ENCODE measurements at places on chromosomes 7 and 10.

DNA sequence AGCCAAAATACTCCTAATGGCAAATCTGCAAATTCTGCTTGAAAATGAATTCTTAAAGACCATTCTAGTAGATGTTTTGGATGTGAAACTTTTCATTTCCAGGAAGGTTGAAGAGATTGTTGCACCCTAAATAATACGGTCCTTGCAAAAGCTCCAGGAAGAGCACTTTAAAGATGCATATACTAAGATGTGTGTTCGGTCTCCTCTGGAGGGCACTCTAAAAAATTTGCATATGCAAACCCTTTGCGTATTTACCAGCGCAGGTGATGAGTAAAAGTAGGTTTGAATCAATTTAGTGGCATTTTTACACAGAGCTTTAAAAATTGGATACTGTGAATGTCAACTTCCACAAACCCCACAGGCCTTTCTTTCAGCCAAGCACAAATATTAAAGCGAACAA lies 378.1 kb upstream of the SORCS1 start:
- no peak for DNase-seq

GRCh38 chr10:71621231-71622153 lies 98.1 kb downstream of the C10orf105 start:
- peak; percentile 81 for DNase-seq

- no peak for DNase-seq
Measured at GRCh38 chr10:43057831-43058340, 19.0 kb upstream of the RET start.

GRCh38 chr7:18225067-18225466 lies 197.4 kb upstream of the PRPS1L1 start:
- no peak for DNase-seq

DNA sequence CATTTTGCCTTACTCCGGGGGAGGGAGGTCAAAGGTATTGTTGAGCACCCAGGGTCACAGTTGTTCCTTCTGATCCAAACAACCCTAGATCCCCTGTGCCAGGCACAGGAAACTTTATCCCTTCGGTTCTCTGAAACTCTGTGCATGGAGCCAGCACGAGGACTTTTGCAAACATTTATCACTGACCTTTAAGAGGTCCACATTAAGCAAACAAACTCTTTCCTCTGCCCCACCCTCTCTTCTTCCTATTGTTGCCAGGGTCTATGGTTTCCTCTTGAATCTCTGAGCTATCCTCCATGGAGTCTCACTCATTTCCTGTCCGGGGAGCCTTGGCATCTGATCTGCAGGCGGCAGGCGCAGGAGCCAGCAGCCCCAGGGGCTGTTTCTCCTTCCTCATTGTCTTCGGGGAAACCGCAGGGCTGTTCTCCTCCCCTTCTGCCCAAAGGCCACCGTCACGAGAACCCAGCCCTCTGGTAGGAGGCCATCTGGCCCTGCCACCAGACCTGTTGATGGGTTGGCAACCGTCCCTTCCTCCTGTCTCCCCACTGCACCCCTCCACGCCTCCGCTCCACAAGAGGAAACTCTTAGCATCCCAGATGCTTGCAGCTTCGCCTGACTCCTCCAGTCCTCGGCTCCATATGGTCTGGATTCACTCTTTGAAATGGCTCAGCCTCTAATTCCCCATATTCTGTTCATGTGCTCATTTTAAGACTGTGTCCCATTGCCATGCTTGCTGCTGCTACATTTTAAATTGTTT lies 327.3 kb upstream of the NRP1 start:
- DNase-seq = peak; percentile 6

- DNase-seq = no peak
Measured at GRCh38 chr7:6271694-6272440, 557 bp downstream of the CYTH3 start.

DNA sequence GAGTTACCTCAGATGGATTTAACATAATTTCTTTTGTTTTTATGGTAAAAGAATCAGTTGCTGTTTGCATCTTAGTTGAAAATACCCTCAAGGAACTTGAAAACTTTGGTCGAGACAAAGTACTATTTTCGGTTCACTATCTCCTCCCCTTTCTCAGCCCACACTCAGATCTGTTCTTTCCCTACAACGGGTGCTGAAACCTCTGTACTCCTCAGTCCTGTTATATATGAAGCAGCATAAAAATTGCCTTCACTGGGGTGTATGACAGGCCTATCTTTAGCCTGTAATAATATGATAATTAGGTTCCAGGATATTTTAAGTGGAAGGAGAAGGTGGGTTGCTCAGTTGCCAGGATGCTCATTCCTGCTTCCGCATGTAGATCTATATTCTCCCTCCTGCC lies 105.2 kb upstream of the NOBOX start:
- no peak for DNase-seq
